ENCODE measurements at places on chromosomes 5 and 9.

DNA sequence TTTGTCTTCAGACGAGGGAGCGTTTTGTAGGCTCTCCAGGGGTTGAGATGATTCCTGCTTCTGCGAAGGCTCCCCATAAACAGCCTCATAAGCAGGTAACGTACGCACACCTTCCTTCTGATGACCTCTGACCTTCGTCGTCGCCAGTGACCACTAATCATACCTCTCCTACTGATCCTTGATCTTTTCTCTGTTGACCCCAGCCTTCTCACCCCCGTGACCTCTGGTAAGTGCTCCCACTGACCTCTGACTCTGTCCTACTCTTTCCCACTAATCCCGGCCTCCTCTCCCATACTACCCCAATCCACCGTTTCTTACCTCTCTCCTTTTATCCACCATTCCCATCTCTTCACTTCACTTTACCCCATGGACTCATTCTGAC lies 345 bp downstream of the DNAI1 start:
- DNase-seq = no peak

DNA sequence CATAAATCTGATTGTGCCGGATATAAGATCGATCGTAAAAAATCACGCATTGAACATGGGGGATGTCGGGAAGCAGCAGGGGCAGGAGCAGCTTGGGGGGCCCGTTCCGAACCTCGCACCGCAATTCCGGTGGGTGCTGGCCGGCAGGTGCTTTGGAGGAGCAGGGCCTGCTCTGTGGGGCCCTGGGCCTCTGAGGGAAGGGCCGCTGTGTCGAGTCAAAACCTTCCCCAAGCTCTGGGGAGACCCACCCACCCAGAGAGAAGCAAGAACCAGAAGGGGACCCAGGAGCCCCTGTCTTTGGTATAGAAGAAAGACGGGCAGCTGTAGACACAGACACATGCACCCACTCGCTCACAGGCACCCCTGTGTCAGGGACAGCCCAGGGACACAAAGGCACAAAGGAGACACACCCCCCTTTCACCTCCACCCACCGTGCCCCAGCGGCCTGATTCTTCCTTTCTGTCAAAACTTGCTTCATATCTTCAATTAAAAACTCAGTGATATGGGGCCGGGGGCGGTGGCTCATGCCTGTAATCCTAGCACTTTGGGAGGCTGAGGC lies 49.4 kb upstream of the ZBTB43 start:
- no peak for DNase-seq

DNA sequence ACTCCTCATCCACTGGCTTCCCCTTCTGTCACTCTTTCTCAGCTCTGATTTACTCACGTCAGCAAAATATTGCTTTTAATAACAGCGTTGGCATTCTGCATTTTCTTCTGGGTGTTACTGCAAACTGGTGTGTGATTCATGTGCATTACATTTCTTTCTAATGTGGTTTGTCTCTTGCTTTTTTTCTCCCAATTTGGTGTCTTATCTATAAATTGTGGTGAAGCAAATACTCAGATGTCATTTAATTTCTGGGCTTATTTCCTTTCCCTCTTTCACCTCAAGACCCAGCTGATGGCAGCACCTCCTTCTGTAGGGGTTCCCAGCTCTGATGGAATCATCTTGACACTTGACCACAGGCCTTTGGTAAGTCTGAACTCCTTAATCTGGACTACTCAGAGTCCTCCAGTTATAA lies 180.7 kb upstream of the ZNF618 start:
- no peak for DNase-seq

GRCh38 chr9:86093788-86094555 lies 5.4 kb downstream of the GOLM1 start:
- no peak for DNase-seq

GRCh38 chr9:28941856-28942255 lies 1368.6 kb upstream of the C9orf72 start:
- no peak for DNase-seq

DNA sequence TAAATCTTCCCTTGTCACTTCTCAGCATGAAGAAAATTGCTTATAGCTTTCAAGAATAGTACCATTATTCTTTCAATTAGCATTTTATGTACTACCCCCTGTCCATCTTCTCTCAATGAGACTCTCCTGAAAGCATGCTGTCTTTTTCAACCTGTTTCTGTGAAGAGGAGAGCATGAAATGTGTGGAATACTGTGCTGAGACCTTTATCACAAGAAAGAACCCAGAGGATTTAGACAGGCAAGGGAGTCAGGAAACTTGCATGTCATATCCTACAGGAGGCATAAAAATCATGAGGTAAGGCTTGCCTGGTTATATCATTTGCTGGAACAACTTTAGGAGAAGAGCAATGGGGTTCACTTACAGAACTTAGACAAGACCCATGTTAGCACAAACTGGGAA lies 56.7 kb upstream of the LPAR1 start:
- no peak for DNase-seq

DNA sequence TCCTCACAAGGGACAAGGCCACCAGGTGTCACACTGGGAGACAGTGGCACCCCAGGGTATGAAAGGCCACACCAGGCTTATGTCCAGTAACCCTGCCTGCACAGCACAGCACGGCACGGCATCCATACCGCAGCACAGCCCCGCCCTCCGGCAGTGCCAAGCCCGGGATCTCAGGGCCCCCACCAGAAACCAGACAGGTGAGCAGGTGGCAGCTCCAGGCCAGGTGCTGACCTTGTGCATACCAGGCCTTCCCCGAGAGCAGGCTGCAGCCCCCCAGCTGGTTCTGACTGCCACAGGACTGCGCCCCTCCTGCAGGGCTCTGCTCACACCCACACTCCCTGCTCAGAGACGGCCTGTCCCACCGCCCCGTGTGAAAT lies 56.5 kb downstream of the ADAMTS2 start:
- no peak for DNase-seq

- no peak for DNase-seq
Measured at GRCh38 chr5:33174383-33174782, 266.4 kb upstream of the TARS1 start.

DNA sequence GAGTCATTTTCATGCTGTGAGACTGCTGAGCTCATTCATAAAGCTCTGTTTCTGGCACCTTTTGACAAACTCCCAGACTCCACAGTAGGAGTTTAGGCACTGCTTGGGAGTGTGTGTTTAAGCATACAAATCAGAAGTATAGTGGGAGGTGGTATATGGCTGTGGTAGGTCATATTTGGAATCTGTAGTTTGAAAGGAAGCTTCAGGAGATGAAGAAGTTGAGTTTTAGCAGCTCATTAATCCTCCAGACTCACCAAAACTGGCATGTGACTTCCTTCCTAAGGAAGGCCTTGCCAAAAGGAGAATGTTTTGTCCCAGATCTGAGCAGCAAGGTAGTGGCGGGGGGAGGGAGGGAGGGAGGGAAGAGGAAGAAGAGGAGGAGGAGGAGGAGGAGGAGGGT lies 52.8 kb downstream of the SAXO1 start:
- DNase-seq = no peak

DNA sequence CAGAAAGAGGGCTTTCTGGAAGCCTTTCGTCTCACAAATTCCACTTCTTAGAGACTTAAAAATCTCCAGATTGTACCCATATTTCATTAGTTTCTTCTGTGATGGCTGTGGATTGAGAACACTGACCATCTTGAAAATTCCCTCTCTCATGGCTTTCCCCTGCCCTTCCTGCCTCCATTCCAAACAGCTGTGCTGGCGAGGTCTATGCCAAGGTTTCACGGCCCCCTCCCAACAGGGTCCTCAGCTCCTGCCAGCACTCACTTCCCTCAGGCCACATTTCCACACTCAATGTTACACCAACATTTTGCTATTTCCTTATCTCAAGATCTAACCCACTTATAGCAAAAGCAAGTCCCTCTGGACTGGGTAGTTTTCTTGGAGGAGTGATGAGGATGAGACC lies 40.3 kb upstream of the EQTN start:
- DNase-seq = no peak

GRCh38 chr9:99725852-99726251 lies 95.8 kb upstream of the NR4A3 start:
- no peak for DNase-seq

GRCh38 chr9:86077276-86077675 lies 22.1 kb downstream of the GOLM1 start:
- DNase-seq = no peak

DNA sequence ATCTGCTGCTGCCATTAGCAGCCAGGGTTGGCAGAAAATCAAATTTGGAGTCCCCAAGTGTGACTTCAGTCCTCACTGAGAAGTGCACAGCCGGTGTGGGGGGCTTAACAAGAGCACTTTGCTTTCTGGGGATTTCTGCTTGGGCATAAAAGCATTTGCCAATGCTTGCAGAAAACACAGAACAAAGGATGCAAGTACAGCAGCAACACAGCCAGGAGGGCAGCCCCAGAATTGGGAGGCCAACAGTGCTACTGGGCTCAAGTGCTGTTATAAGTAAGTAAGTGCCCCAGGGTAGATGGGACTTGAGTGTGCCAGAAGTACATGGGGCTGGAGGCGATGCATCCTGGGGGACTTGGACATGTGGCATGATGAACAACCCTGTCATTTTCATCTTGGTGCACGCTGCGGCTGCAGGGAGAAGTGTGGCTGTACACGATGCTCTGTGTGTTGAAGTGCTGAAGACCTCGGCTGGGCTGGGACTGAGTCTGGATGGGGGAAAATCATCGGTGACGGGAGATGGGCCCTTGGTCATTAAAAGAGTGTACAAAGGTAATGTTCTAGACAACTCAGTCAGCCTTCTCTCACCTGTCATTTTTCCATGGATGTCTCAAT lies 73.3 kb downstream of the GOLPH3 start:
- DNase-seq = no peak

DNA sequence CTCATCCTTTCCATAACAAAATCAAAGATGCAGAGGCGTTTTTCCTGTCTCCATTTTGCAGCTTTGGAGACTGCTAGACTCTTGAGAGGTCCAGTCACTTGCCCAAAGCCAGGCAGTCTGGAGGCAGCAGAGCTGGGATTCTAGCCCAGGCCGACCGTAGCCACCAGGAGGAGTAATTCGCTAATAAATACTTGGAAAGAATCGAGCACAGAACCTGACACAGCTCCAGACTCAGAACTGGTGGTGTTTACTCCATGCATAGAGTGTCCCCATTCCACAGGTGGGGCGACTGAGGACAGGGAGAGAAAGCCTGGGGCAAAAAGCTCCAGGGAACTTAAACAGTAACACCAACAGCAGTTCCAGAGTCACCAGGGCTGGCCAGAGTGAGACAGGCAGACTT lies 10.7 kb upstream of the CERCAM start:
- no peak for DNase-seq

DNA sequence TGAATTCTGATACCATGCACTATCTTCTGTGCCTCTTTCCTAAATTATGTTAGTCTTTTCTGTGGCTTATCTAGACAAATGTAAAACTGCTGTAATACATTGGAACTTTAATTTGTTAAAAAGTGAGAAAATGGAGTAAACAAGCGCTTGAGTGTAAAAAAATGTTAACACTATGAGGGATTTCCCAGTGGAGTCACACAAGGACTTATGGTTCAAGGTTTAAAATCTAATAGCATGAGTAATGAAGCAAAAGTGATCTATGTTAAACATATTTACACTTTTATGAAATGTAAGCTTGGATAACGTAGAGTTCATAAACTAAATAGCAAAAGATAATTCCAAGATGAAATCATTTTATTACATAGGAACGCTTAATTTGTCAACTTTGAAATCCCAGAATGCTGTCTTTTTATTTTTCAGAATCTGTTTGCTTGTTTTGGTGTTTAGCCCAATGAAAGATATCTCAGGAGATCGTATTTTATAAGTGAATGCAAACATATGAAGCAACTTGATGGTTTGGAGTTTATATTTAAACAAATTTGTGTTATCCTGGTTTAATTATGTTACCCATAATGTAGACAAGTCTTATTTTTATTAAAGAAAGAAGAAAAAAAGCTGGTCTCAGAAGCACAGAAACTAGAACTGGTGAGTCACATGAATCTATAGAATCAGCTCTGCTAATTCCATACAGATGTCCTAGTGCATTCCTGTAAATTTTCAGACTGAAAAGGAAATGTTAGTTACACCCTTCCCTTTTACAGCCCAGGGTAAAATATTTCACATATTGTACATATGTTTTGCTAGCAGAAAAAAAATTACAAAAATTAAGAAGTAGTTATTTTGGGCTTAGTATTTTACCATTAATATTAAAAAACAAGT lies 34.2 kb upstream of the FBN2 start:
- DNase-seq = no peak

- DNase-seq = no peak
Measured at GRCh38 chr5:3101561-3101960, 350.1 kb upstream of the IRX2 start.
